ENCODE measurements at places on chromosomes 2 and 18. TPM values are rescaled to one million over a fixed set of nuclear protein-coding genes. Genes with fewer than 3 reads are reported as not detected.

Gene ALS2
- total RNA-seq, result 23.1 TPM

Gene PIAS2
- total RNA-seq, result 19.3 TPM

Gene ZNF638
- total RNA-seq, result 176 TPM

Gene MEIS1
- 224 TPM for total RNA-seq

Gene ASAP2
- 21.7 TPM for total RNA-seq

Gene PSMG2
- total RNA-seq, result 68.6 TPM

Gene XIRP2
- total RNA-seq, result 0.09 TPM

Gene ICOS
- not detected for total RNA-seq

Gene INHBB
- 0.09 TPM for total RNA-seq

Gene LYPD6
- 3.5 TPM for total RNA-seq

- ATAC-seq, result no peak
Observed at GRCh38 chr18:11091746-11092145, 57.6 kb downstream of the PIEZO2 start.

GRCh38 chr18:78722929-78723710 lies 256.5 kb upstream of the SALL3 start:
- ATAC-seq, result no peak

- ATAC-seq, result no peak
Observed at GRCh38 chr2:38856165-38856564, 19.6 kb downstream of the DHX57 start.

DNA sequence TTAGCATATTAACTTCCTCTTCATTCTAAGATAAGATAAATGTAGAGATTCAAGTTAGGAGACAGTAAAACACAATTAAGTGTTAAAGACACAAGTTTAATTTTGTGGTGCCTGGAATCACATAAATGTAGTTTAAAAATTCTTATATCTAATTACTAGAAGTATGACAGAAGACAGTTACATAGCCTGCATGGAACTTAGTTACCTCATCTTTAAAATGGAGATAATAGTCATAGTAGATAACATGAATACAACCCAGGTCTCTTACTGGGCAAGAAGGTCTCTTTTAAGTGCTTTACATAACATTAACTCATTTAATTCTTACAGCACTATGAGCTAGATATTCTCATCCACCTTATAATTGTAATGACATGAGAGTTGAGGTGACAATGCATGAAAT lies 15.1 kb downstream of the GALNT13 start:
- no peak for ATAC-seq

- no peak for ATAC-seq
Observed at GRCh38 chr2:239146741-239147181, 254.1 kb downstream of the HDAC4 start.

DNA sequence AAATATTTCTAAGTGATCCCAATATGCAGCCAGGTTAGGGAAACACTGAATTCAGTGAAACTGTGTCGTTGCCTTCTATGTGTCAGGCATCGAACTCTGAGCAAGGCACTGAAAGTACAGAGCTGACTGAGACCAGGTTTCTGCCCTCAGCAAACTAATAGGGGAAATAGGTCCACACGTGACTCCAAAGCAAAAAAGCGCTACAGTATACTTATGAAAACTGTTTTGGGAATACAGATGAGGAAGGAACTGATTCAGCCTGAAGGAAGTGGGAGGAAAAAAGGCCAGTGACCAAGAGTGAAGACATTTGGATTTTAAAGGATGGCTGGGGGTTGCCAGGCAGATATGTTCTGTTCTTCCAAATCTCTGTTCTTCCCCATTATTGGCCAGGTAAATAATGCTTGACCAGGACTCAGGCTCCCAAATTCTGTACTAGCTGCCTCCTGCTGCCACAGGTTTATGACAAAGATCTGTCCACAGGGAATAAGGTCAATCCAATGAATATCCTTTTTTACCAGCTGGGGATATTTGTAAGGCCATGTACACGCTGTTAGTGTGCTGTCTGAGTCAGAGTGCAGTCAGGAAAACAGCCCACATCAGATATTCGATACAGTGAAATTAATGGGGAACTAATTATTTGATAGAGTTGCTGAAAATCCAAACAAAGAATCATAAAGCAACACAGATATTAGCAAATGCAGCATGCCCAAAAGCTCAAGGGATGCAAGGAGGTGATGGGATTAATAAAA lies 24.5 kb upstream of the INPP4A start:
- no peak for ATAC-seq

- no peak for ATAC-seq
Observed at GRCh38 chr2:241985986-241986329, 116.4 kb downstream of the RTP5 start.

GRCh38 chr2:105883911-105884694 lies 139.4 kb downstream of the NCK2 start:
- ATAC-seq, result no peak

DNA sequence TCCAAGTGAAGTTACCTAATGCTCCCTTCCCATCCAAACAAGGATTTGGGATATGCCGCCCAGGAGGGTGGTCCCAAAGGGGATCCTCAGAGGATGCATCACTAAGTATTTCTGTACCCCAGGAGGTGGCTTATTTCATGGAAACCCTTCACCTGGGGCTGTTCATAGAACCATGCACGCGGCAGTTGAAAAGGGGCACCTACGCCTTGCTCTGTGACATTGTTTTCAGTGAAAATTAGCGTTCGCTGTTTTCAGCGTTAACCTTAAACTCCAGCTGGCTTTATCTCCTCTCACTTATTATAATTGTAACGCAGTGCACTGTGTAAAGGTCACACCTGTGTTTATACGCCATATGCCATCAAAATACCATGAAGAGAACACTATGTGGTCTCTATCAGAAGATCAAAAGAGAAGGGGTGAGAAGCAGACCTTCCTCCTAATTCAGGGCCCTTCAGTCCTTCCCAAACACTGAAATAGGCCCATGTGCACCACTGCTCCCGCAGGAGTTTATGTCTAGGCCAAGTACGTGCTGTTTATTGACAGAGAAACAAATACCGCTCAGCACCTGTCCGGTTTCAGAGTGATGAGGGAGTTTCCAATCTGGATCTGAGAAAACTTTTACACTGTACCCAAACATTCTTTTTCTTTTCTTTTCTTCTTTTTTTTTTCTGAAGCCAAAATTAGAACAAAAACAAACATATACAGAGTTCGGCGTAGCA lies 162.1 kb downstream of the BCL2 start:
- ATAC-seq, result no peak

DNA sequence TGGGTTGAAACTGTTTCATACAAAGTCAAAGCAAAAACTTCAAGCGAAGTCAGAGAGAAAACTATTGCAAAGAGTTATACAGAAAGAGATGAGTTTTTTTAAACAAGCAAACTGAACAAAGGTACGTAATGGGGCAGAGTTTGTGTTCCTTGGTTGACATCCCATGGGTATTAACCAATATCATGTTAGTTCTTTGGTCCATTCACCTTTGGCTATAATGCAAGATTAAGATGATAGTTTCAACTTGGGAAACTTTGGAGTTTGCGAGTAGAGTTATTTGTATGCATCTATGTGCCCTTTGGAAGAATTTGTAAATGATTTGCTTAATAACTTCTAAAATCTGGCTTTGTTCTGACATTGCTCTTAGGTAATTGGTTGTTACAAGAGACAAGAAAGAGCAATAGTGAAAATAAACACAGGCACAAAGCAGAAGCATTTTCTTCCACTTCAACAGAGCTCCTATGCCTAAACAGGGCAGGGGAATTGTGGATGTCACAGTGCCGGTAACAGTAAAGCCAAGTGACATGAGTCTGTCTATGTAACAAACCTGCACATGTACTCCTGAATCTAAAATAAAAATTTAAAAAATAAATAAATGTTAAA lies 936.1 kb downstream of the SUCLG1 start:
- no peak for ATAC-seq

DNA sequence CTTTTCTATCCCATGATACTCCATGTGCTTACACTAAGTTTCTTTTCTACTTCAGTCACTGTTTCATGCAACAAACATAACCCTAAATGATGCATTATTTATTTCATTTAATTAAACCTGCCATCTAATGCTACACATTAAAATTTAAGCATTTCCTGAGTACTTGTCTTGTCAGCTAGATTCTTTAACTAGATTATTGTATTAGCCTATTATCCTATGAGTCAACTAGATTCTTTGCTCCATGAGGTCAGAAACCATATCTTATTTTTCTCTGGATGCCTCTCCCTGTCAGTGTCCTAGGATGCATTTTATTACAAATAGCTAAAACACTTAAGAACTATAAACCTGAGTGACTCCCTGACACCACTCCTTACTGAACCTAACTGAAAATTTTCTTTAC lies 652.4 kb downstream of the SLC4A3 start:
- ATAC-seq, result peak; percentile 29

DNA sequence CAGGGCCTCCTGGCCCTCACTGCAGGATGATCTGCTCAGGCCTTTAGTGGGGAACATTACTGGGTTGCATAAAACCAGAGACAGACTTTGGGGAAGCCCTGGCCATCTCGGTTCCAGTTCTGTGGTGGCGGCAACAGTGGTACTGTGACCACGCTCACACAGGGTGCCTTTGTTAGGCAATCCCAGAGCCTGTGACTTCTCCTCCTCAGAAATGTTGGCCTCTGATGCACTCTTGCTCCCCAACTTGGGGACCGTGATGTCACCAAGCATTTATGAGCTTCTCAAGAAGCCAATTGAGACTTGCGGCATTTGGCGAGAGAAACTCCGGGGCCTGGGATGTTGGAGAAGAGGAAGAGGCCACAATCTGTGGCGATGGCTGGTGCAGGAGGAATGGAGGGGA lies 80.9 kb upstream of the PKDCC start:
- no peak for ATAC-seq

GRCh38 chr2:190838492-190838910 lies 42.1 kb upstream of the GLS start:
- no peak for ATAC-seq

GRCh38 chr2:10387033-10387432 lies 61.1 kb downstream of the ODC1 start:
- ATAC-seq, result no peak

DNA sequence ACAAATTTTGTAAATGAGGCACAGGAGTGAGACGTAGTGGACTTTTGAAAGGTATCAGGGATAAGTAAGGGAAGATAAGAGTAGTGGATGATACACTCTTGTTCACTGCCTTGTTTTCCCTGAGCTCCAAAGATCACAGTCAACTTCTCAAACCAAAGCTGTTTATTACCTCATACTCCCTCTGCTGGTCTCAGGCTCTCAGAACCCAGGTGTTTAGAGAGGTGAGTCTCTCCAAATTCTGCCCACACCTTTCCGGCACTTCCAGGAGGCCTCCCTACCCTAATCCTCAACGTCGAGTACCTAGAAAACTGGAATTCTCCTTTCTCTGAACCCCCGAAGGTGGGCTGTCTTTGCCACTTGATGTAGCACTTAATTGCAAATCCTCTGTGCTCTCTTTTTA lies 621.1 kb downstream of the BCL11A start:
- ATAC-seq, result no peak

DNA sequence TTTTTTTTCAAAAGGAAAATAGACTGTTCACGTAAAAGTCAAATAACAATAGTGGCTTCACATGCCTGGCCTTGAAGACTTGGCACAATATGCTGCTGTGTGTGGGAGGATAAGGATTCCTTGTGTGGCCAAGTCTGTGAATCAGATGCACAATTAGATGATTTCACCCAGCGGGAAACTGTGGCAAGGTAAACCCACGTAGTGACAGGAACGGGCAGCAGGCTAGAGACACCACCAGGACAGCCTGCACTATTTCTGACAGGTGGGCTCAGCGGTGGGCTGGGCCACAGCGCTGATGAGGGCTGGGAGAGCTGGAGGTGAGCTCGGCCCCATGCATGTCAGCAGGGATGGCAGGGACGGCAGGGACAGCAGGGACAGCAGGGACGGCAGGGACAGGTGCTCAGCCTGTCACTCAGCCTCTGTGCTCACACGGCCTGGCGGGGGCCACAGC lies 21.6 kb downstream of the SNORC start:
- ATAC-seq, result no peak

DNA sequence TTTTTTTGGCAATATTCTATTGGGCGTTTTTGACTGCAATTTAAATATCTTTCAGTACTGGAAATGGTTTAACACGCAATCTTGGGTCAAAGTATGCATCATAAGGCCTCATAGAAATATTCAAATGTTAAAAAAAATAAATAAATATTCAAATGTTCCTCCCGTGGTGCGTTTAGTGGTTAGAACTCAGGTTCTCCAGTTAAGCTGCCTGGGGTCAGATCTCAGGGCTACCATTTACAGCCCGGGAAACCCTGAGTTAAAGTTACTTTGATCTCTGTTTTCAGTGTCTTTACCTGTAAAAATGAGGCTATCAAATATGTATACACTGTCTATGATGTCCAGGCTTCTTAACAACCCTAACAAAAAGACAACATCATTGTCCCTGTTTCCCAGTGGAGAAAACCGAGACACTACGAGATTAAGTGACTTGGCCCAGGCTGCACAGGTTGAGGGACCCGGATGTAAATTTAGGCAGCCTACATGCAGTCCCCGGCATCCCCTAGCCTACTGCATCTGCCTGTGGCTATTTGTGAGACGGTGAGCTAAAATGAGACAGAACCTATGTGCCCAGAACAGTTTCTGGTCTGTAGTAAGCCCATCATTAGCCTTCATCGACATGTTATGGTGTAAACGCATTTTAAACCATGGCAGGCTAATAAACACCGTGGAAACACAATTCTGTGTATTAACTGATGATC lies 1.7 kb downstream of the FHL2 start:
- ATAC-seq, result peak; percentile 69

- ATAC-seq, result peak; percentile 74
Observed at GRCh38 chr2:47227532-47228279, 72.6 kb upstream of the STPG4 start.

DNA sequence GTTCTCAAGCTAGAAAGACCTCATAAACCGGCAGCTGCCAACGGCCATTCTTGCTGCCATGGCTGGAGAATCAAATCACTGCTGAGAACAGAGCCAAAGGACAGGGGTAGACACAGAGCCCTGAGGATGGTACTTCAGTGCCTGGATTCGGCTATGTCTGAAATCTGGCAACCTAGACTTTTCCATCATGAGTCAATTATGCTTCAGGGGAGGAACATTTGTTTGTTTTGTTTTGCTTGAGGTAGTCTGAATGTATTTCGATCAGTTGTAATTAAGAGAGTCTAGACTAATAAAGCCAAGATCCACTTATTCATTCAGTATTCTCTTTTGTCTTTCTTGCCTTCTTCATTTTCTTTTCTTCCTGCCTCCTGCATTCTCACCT lies 122.8 kb upstream of the SH3BP4 start:
- ATAC-seq, result no peak

- ATAC-seq, result peak; percentile 86
Observed at GRCh38 chr2:230956827-230957755, 32.0 kb upstream of the GPR55 start.

DNA sequence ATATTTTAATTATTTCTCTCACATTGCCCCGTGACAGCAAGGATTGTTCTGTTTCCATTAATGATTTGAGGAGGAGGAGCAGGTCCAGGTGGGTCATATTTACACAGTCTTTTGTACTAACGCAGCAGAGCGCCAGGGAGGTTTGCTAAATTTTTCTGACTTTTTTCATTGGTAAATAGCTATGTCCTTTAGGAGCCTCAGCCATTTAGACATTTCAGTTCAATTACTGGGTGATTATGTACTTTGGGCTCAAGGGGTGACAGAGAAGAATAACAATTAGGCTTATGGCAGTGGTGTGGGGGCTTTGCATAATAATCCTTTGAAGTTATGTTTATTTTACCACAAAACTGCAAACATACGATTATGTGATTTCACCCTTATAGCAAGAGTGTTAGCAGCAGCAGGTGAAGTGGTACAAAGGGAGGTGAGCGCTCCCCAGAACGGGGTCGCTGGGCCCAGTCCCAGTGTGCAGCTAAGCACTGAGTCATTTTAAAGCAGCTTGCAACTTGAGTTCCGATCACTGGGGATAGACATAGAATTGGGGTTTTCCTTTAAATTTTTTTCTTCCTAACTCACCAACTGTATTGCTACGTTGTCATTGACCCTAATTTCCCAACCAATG lies 80.3 kb downstream of the TSHZ1 start:
- no peak for ATAC-seq

GRCh38 chr2:15756882-15757819 lies 165.5 kb downstream of the DDX1 start:
- no peak for ATAC-seq

Data from motor neuron (in vitro differentiated cells).